Activated CD8-positive, alpha-beta T cell treated with anti-CD3 and anti-CD28 coated beads for 36 hours (primary cell): ENCODE measurements at places on chromosomes 3 and 15. TPM values are rescaled to one million over a fixed set of nuclear protein-coding genes. Genes with fewer than 3 reads are reported as not detected.

DNA sequence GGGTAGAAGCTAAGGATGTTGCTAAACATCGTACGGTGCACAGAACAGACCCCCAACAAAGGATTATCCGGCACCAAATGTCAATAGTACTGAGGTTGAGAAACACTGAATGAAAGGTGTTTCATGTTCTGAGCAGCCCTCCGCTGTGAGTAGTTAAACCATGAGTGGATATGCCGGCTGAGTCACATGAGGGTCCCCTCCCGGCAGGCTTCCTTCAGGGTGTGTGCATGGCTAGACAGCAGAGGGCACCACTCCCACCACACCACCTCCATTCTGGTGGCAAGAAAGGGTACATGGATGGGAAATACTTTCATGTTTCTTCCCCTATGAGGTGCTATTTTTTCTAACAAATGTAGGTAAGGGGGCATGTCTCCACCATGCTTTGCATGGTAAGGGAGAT lies 128.3 kb upstream of the SEMA6D start:
- DNase-seq, result no peak

DNA sequence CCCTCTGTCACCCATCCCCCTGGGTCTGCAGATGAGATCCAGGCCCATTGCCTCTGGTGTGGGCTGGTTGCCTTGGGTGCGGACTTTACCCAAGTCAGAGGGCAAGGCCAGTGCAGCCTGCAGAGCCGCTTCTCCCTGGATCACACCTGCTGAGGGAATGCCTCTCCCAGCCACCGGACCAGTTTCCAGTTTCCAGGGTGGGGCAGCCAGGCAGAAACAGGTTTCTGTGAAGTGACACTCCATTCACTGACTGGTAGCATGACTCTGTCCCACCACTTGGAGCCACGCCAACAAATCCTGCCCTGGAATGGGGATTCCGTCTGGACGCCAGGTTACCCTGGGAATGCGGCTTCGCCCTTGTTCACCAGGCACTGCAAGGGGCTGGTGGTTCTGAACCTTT lies 30.0 kb downstream of the PAQR5 start:
- no peak for DNase-seq

- no peak for DNase-seq
Observed at GRCh38 chr3:156356537-156357363, 198.2 kb downstream of the SSR3 start.

- DNase-seq, result no peak
Observed at GRCh38 chr3:85005946-85006345, 47.2 kb downstream of the CADM2 start.

Gene ARL6IP5
- 74.2 TPM for total RNA-seq

GRCh38 chr15:76313731-76314130 lies 2.5 kb upstream of the ETFA start:
- DNase-seq, result no peak

DNA sequence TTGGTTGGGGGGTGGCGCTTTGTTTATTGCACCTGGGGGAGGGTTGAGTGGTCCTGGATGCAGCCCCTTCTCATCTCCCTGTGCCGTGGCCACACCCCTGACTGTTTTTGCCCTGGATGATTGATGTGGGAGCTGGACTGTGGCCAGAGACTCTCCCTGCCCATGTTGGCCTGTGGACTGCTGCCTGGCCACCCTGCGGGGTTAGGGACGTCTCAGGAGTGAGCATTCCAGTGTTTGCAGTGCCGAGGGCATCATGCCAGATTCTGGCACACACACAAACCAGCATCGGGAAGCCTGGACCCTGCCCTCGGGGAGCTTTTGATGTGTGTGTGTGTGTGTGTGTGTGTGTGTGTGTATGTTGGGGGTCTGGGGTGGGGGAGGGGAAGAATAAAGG lies 15.8 kb downstream of the APBA2 start:
- no peak for DNase-seq

Gene CCDC33
- total RNA-seq, result 0.38 TPM

Gene SOX14
- not detected for total RNA-seq

DNA sequence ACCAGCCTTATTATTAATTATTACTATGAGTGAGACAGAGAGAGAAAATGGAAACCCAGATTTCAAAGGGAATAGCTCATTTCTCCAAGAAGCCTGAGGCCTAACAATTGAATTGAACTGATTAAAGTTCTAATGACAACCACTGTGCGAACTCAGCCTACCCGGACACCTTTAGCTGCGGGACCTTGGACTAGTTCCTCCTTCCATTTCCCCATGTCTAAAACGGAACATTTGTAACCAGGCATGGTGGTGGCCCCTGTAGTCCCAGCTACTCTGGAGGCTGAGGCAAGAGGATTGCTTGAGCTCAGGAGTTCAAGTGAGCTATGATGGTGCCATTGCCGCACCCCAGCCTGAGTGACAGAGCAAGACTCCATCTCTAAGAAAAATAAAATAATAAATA lies 16.4 kb upstream of the RTP2 start:
- no peak for DNase-seq
